GM12892 (cell line): ENCODE measurements at places on chromosomes 7 and 10.
A peak's percentile ranks its signal among the peaks of the same experiment; 100 is the strongest.

DNA sequence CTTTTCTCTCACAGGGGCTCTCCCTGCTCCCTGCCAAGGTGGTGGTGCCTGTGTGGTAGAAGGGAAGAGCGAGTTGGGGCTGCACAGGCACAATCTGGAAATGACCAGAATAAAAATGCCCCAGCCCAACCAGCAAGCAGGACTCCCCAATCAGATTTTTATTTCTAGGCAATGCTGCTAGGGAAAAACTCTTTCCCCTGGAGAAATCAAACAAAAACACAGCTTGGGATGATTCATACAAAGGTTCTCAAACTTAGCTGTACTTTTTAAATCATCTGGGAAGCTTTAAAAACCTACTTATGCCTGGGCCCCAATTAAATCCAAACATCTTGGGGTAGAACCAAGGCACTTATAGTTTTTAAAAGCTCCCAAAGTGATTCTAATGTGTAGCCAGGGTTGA lies 243.2 kb downstream of the HTR7 start:
- no peak for DNase-seq

DNA sequence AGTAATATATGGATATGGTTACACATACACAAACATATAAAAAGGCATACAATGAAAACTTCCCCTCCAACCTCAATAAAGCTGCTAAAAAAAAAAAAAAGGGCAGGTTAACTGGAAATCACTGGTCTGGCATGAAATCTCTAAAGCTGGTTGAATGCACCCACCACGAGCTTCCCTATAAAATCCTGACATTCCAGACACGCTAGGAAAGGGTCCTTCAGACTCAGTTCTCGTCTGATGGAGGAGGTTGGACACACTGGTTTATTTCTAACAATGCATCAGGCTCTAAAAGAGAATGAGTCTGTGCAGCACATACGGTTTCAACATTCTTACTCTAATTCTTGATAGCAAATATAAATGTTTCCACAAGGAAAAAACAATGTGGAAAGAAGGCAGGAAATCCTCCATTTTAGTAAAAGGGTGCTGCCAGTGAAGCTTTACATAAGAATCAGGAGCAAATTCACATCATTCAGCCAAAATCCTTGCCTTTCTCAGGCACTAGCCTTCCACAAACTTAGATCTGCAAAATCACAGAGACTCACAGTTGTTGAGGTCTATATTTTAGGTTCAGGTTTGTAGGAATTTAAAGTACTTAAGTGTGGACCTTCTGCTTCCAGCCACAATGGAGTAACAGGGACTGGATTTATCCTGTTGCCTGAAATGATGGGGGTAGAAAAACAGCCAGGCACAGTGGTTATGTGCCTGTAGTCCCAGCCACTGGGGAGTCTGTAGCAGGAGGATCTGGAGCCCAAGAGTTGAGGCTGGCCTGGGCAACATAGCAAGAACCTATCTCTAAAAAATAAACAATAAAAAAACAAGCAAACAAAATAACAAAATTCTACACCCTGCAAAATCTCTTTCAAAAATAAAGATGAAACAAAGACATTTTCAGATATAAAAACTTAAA lies 73.5 kb downstream of the CYTH3 start:
- DNase-seq = no peak

DNA sequence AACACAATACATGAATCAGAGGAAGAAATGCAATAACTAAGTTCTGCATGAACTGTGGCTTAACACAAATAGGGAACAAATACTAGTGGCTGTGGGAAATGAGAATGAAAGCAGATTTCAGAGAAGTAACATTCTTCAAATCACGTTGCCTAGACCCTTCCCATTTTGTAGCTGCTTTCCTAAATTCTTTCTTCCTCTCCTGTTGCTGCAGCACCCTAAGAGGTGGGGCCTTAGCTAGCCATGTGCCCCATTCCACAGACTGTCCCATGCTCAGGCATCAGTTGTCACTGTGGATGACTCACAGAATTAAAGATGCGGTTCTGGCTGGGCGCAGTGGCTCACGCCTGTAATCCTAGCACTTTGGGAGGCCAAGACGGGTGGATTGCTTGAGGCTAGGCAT lies 704.7 kb upstream of the C7orf33 start:
- DNase-seq = no peak

- no peak for DNase-seq
These were observed 171.9 kb downstream of the PKD1L1 start for GRCh38 chr7:47776335-47776734.

DNA sequence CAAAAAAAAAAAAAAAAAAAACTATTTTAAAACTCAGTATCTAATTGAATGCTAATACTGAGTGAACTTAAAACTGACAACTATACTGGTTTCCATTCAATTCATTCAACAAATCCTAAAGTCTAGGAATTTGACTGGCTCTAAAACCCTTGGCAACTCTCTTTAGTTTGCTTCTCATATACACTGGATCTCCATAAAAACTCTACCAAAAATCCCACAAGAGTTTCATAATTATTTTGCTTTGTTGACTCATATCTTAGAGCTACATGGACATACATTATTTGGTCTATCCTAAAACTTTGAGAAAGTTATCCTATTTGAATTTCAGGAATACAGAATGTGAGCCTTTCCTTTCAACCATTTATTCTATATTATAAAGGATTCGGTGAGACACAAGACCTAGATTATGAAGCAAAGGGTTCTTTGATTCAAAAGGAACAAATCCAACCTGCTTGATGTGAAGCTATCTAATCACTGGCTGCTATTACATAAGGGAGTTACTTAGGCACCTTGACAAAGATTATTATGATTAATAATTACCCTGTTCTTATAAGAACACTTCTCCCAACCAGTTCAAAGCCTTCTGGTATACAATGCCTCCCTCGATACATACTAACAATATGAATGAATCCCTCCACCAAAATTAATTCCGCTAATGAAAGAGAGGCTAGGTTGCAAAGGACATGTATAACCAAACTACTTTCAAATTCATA lies 15.8 kb upstream of the KMT2E start:
- no peak for DNase-seq

- no peak for DNase-seq
These were observed 105.6 kb upstream of the NRBF2 start for GRCh38 chr10:63027531-63027930.

DNA sequence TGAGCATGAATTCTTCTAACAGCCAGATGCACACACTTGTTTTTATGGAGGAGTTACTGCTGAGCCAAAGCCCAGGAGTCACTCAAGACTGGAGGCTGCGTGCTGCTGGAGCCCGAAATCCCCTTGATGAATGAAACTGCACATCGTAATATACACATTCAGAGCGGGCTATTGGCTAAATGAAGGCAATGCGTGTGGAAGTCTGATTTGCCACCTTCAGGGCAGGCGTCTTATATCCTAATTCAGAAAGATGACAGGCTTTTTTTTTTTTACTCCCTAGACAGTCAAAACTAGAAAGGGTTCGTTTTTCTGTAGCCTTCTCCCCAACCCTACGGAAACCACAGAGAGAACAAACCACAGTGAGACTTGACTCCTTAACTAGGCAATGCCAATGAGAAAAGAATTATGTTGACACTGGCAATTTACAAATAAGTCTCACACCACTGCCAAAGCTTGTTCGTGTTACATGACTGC lies 227.2 kb upstream of the KLF14 start:
- peak; percentile 29 for DNase-seq

GRCh38 chr7:24967696-24968095 lies 12.3 kb downstream of the OSBPL3 start:
- no peak for DNase-seq

- no peak for DNase-seq
These were observed 40.9 kb upstream of the FHIP2A start for GRCh38 chr10:114780577-114781184.

GRCh38 chr10:97336942-97337831 lies 2.7 kb upstream of the FRAT2 start:
- DNase-seq = no peak

DNA sequence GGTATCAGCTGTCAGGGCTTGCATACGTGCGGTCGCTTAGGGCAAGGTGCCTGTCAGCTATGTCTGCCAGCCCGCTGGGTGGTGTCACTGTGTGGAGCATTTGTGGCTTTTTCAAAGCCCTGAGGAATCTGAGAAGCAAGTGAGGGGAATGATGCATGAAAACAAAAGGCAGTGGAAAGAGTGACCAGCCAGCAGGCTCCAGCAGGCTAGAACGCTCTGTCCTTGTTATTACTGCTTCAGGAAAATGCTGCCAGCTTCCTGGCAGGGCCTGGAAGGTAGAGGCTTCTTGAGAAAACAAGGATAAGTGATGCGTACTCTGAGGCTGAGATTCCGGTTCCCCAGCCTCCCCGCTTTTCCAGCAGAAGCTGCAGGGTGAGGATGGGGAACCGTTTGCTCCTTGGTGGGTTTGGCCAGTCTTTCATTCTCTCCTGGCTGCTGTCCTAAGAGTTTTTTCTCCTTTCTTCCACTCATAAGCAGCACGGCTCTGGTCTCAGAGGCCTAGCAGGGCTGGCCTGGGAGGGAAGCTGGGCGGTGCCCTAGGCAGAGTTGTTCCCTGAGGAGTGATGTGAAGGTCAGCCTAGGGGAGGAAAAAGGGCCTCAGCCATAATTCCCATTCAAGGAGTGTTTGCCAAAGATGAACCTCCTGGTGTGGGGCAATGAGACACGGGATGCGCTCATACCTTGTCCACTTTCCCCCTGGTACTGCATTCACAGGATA lies 42.8 kb upstream of the MKLN1 start:
- no peak for DNase-seq

GRCh38 chr10:114043532-114044246 lies at the start of gene ADRB1:
TSS of gene ADRB1 (plus strand) at chr10:114043866. CDS start at chr10:114044133, 267 bp downstream.
- DNase-seq = peak; percentile 61

- no peak for DNase-seq
These were observed 85.1 kb downstream of the FAM204A start for GRCh38 chr10:118256825-118257570.

GRCh38 chr10:61529208-61529607 lies 76.0 kb upstream of the TMEM26 start:
- DNase-seq = no peak

- DNase-seq = no peak
These were observed 120.4 kb downstream of the ARHGAP21 start for GRCh38 chr10:24603333-24603732.

DNA sequence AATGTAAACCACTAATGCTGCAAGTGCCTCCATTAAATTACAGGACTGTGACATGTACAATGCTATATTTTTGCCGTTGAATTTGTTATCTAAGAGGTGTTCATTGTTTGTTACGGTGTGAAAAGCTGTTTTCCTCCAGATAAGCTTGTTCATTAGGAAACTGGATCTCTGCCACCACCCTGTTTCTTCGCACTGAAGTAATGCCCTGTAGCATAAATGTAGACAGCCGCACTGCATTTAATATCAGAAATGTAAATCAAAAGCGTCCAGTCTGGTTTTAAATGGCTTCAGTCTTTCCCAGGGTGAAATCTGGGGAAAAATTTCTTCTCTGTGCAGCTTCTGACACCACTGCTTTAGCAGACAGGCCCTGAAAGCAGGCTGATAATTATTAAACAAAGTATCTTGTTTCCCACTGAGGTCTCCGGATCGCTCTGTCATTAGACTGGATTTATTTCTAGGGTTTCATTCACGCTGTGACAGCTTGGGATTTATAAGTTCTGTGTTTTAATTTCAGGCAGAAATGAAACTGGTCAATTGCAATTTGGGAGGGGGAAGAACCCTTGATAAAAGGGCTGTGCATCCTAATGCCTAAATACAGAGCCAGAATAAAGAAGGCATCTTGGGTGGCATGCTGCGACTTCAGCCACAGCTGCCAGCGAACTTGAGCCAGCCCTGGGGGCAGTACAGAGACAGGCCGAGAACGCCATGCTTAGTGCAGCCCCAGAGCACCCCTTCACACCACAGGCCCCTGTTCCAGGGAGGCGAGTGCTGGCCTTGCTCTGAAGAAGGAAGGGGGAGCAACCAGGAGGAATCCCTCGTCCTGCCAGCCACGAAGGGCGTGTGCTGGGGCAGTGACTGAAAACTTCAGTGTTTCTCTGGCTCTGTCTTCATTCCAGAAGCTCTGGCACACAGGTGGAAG lies 547.7 kb upstream of the GALNT17 start:
- no peak for DNase-seq

DNA sequence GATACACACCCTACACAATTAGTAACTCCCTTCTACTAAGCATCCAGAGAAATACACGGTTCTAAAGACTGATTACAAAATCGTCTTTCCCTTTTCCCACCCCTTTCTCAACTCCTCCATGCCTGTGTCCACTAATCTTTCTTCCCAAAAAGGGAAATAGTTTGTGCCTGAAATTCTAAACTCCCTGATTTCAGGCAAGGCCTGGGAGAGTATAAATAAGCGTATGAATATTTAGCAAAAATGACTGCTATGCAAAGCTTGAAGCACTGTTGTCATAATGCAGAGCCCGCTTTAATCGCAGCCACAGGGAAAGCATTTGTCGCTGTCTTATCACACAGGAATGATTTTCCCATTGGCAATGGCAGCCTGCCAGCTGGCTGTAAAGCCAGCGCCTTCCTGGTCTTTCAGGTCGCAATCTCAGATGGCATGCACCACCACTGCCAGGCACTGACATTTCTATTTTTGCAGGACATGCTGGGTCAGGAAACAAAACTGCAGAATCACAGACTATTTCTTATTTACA lies 142.9 kb upstream of the PCGF5 start:
- no peak for DNase-seq

GRCh38 chr7:5231811-5232484 lies 41.9 kb downstream of the WIPI2 start:
- DNase-seq = no peak

DNA sequence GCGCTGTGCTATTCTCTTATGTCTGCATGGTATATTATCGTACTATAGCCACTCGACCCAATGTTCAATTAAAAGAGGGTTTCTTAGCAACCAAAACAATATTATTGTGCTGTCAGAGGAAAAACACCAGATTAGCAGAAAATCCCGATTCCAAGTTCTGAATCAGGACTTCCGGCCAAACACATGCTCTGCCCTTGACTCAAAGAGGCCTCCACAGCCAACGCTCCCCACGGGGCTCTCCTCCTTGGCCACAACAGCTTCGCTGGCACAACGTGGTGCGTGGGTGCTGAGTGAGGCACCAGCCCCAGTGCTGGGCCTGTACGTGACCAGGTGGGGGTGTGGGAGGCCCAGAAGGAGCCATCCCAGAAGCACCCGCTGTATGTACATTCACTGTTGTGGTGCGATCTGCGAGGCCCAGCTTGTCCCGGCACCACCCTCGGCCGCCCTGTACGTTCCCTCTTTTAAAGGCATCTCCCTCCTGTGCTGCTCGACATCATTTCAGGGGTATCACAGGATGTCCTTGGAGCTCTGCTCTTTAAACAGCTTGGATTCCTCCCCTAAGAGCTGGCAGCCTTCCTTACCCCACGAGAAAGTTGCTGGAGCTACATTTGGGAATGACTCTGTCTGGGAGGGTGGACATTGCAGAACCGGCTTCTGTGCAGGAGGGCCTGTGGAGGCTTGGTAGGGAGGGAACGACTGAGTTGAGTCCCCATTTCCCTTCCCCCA lies 736.2 kb downstream of the PARD3 start:
- DNase-seq = no peak

DNA sequence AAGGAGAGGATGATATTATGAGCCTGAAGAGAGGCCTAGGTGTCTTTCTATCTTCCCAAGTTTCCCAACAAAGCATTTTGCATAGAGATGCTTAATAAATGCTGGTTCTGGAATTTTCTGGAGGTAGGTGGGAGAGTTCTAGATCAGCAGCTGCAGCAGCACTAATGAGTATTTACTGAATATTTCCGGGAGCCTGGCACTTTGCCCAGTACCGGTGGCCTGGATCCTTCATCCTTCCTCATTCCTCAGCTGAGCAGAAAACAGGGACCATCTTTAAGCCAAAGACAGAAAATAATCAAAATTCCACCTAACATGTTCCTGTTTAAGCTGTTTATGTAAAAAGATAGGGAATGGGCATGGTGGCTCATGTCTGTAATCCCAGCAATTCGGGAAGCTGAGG lies 813.2 kb upstream of the AUTS2 start:
- DNase-seq = no peak

- no peak for DNase-seq
These were observed 509.0 kb upstream of the PODXL start for GRCh38 chr7:132065193-132065988.

- DNase-seq = no peak
These were observed 15.0 kb downstream of the GARIN1A start for GRCh38 chr7:128687131-128687530.
